ENCODE measurements at places on chromosomes 1 and 21. TPM values are rescaled to one million over a fixed set of nuclear protein-coding genes. Genes with fewer than 3 reads are reported as not detected.

GRCh38 chr1:147721716-147722115 lies 38.7 kb downstream of the GJA5 start:
- DNase-seq: no peak

DNA sequence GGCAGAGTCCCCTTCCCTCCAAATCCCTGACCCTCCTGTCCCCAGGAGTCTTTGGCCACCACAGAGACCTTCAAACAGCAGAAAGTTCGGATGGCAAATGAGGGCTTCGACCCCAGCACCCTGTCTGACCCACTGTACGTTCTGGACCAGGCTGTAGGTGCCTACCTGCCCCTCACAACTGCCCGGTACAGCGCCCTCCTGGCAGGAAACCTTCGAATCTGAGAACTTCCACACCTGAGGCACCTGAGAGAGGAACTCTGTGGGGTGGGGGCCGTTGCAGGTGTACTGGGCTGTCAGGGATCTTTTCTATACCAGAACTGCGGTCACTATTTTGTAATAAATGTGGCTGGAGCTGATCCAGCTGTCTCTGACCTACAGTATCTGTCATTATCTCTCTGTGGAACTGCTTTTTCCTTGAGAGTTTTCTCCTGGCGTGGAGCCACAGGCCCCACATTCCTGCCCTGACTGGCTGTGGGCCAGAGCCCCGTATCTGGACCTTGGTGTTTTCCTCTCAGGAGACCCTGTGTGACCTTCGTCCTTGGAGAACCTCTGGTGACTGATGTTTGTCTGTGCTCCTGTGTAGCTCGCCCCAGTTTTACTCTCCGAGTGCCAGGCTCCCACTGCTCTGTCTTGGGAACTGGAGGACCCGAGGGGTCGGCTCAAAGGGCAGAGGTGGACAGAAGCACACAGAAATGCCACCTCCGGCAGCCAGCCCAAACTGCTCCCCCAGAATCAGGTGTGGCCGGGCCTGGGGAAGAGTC lies 4.8 kb downstream of the SLC27A3 start:
- DNase-seq: peak; percentile 72

GRCh38 chr1:167909691-167910180 lies 4.2 kb downstream of the ADCY10 start:
- DNase-seq: no peak

The MATN1 gene
- 0.33 TPM for total RNA-seq

The GJA8 gene
- total RNA-seq: not detected

GRCh38 chr1:162846256-162847212 lies 14.4 kb downstream of the CCDC190 start:
- no peak for DNase-seq

The LCE1B gene
- total RNA-seq: not detected

GRCh38 chr21:21661741-21662140 lies 663.5 kb downstream of the NCAM2 start:
- no peak for DNase-seq

Measured in body of pancreas (tissue), 4 donors.